Nucleus accumbens (tissue), 56 donors: ENCODE measurements at places on chromosomes 1 and 21.

DNA sequence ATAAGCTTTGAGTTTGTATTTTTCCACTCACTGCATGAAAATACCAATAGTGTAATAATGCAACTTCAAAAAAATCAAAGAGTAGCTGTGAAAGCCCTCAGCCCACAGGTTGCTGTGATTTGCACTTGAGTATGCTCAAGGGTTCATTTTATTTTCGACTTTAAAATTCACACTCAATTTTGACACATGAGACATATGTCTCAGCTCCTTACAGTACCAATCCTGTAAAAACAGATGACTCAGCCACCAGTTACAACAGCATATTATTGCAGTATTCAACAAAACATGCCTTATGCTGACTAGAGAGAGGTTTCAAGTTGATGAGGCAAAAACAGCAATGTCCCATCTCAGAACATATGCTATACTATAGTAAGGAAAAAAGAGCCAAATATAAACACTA is 66.1 kb downstream of the CYYR1 start:
- DNase-seq: no peak

DNA sequence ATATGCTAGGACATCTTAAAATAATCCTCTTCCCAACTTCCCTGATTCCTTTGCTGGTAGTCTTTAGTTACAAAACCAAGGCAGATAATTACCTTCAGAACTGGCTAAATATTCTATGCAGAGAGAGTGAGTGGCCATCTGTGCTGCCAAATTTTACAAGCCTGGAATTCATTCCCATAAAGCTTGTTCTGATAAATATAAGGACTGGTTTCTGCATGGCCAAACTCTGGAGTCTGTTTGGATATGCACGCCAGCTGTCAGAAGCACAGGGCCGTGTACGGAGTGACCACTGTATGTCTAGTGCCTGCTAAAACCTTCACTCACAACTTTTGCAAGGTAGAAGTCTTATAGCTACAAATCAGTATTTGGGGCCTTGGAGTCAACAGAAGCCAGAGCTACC is 66.5 kb upstream of the RAVER2 start:
- no peak for DNase-seq

DNA sequence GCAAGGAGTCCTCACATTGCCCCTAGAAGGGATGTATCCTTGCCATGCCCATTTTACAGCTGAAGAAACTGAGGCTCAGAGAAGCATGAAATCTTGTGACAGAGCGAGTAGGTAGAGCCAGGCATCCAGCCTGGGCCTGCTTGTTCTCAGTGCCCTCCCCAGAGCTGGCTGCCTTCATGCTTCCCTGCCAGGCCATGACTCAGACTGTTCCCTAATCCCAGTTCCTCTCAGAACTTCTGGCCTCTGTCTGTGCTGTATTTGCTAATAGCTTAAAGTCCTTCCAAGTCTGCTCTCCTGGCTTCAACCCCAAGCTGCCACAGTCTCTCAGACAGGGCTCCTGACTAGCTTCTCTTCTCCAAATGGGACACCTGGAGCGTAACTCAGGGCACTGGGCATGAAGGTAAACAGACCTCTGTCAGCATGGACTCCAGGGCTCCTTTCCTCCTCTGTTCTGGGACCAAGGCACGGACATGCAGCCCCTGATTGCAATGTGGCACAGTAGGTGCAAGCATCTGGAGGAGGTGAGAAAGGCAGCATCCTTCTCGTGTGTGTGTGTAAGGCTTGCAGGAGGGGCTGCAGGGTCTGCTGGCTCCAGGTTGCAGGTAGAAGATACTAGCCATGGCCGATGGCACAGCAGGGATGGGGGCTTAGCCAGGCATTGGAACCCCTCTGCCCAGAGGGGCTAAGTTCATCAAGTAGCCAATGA is 122.7 kb downstream of the HMGB4 start:
- no peak for DNase-seq

DNA sequence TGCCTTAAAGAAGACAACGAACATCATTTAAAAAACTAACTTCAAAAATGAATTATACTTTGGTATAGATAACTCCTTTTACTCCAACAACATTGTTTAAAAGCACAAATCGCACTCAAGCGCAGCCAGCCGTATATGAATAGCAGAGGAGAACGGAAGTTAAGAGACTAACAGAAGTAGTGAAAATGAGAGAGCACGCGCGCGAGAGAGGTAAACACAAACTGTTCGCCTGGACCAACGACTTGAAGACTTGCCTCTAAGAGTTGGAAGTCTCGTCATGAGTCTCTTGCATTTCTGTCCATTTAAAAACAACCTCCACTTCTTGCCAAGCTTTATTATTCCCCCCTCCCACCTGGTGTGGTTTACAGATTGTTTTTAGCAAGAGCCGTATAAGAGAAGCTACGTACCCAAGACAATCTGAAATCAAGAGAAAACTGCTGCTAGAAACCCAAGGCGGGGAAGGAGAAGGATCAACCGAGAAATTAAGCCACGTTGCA is 479 bp downstream of the SELENOF start:
- no peak for DNase-seq

GRCh38 chr1:71862756-71863155 is 419.6 kb downstream of the NEGR1 start:
- no peak for DNase-seq
